Muscle of back (tissue), 13 donors: ENCODE measurements at places on chromosomes 5 and 9. TPM values are rescaled to one million over a fixed set of nuclear protein-coding genes. Genes with fewer than 3 reads are reported as not detected.

Gene PCDHA4
- polyA plus RNA-seq, result 0.17 TPM

DNA sequence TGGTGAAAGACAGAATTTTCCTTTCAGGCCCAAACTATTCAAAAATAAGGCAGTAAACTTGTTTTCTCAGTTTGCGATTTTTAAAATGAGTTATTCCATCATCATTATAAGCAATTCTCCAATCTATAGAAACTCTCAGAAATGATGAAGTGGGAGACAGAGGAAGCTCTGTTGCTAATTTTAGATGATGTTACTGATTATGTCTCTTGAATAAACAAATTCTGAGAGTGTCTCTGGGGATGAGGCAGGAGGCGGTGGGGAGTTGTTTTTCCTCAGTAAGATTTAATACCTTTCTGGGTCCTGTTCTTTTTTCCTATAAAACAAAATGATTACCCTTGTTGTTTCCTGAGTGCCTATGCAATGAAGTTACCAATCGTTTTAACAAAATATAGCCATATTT is 43.9 kb upstream of the TEX48 start:
- DNase-seq, result no peak

DNA sequence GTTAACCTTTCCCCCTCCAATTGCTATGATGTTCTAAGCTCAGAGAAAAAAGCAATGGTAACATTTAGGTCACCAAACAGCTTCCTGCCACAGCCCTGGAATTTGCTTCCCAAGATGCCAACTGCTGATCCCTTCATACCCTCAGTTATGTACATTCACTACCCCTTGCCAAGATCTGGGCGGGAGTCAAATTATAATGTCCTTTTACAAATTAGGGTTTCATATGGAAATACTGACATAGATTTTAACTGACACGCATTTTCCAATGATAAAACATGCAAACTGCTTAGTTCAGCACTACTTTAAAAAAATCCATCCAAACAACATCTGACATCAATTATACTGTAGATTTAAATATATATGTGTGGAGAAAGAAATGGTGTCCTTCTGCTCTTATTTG is 5.0 kb downstream of the LOX start:
- peak; percentile 16 for DNase-seq

GRCh38 chr9:98107926-98108325 is 11.1 kb downstream of the TRIM14 start:
- no peak for DNase-seq

Gene IFNA2
- not detected for polyA plus RNA-seq

Gene RPL7A
- polyA plus RNA-seq, result 1,848 TPM

Gene COX7C
- polyA plus RNA-seq, result 791 TPM

GRCh38 chr9:10366171-10366779 is 246.5 kb downstream of the PTPRD start:
- DNase-seq, result peak; percentile 26

Gene SEMA4D
- polyA plus RNA-seq, result 23.3 TPM

DNA sequence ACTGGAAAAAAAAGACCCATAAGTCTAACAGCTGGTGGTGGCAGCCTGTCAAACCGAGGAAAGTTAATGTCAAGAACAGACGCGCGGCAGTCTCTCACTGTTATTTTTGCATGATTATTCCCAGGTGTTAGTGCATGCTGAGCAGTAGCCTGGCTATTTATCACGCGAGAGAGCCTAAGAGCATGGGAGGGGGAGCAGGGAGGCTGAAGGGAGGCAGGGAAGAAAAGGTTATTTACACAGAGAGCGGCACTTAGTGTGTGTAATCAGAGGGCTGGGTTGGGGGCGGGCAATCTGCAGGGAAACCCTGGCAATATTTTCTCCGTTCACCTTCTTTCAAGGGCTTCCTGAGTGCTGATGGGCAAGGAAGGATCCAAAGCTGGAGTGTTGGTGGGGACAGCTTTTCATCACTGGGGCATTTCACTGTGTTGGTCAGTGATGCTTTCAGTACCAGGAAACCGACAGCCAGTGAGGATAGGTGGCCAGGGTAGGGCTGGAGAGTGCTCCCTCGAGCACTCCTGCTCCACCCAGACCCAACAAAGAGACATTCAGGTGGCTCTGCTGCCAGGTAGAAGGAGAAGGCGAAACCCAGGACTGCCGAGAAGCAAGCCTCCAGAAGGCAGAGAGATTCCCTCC is 39.6 kb downstream of the ZNF608 start:
- DNase-seq, result peak; percentile 84

- DNase-seq, result no peak
Observed at GRCh38 chr5:154778534-154778933, 23.4 kb downstream of the LARP1 start.

DNA sequence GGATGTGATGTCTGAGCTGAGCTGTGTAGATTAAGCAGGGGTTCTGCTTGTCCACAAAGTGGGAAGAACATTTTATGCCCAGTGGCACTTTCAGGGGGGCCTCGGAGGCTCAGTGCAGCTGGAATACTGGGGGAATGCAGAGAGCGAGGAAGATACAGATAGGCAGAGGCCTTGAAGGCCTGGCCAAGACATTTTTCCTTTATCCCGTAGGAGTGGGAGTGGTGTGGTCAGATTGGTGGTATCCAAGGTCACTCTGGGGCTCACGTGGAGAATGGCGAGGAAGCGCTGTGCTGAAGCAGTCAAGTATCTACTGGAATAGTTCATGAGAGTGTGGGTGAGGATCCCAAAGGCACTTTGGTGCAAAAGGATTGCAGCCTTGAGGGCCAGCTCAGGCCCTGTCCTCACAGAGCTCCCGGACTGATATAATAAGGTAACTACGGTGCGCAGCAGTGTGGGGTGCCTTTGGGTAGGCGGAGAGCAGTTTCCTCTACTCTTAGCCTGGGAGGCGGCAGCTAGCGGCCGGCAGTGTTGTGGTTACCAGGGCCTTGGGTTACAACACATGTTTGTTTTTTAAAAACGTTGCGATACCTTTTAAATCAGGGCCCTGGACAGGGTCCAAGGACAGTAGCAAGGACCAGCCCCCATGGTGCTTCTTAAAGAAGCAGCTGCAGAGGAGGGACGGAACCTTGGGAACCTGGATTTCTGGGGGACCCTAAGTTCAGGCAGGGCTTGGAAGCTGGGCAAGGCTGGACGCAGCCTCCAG is 10.8 kb upstream of the CCDC69 start:
- DNase-seq, result peak; percentile 59

DNA sequence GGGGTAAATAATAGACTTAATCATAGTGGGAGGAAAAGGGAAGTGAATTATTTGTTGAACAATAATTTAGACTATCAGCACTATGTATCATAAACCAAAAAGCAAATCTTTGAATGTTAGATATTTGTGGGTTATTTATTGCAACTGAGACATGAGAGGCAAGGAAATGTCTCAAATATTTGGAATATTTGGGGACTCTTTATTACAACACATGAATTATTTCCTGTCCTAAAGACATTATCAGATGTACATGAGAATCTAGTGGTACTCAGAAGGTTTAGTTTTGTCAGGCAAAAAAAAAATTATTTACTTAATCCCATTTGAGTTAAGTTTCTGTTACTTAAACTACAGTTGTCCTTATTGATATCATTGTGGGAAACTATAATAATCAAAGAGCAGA is 91.1 kb downstream of the TLR4 start:
- no peak for DNase-seq

- DNase-seq, result no peak
Observed at GRCh38 chr5:91011029-91011428, 372.1 kb downstream of the ARRDC3 start.

DNA sequence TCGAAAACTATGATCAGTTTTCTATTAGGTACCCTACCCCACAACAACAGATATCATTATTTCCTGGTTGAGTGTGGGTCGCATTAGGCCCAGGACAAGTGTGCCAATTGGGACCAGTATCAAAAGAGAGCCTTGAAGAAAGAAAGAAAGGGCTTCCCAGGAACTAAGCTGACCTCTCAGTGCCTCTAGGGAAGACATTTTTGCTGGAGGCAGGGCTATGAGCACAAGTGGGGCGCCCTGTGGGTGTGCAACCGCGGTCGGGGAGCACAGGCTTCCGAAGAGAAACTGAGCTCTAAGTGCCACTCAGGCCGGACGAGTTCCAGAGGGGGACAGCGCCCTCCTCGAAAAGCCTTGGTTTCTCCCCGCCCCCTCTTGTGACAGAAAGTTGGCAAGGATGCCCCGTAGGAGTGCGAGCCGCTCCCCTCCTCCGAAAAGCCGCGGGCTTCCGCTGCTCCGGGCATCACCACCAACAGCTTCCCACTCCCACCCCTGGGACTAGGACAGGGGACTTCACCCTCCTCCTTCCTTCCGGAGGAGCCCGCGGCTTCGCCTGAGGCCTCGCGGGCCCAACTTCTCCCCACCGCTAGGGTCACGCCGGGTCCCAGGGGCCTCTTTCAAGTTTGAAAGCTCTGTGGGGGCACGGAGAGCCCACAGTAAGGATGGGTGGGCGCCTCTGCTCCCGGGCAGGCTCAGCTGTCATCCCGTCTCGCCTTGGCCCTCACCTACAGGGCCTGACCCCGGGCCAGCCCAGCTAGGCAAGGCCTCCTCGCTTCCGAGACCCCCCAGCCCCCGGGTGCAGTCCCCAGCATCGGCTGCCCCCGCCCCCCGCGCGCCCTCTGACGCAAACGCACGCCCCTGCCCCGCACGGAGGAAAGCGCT is 2.0 kb downstream of the NR2F1-AS1 start:
- no peak for DNase-seq

- DNase-seq, result no peak
Observed at GRCh38 chr5:594226-594860, 17.8 kb upstream of the CEP72 start.

Gene GABRA1
- not detected for polyA plus RNA-seq
